ENCODE measurements at places on chromosomes 16 and 17.

DNA sequence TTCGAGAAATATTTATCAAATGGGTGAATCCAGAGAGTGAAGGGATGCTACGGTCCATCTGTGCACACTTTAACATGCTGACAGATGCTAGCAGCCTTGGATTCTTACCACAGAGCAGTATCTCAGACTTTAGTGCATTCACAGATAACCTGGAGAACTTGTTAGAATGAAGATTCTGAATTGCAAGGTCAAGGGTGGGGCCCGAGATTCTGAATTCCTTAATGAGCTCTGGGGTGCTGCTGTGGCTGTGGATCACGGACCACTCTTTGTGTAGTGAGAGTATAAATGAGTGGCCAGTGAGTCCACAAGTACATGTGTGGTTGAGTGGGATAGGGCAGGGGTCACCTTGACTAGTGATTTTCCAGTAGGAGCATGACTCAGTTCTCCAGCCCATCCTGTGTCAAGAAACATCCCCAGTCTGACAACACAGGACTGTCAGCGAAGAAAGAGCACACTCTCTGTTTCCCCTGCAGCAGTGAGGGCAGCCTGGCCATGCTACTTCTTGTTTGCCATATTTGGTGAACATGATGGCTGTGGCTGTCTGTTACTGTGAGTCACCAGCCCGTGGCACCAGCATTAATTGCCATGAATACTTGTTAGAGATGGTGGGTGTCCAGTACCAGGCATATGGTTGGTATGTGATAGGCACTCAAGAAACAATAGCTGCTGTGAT lies 13.0 kb upstream of the SALL1 start:
- no peaks in the 10 kb centered on the region for H3K4me1 ChIP-seq
- H3K27ac ChIP-seq = no peak overlapping the region
- no peak overlapping the region for H3K4me3 ChIP-seq
- DNase-seq = no peak

DNA sequence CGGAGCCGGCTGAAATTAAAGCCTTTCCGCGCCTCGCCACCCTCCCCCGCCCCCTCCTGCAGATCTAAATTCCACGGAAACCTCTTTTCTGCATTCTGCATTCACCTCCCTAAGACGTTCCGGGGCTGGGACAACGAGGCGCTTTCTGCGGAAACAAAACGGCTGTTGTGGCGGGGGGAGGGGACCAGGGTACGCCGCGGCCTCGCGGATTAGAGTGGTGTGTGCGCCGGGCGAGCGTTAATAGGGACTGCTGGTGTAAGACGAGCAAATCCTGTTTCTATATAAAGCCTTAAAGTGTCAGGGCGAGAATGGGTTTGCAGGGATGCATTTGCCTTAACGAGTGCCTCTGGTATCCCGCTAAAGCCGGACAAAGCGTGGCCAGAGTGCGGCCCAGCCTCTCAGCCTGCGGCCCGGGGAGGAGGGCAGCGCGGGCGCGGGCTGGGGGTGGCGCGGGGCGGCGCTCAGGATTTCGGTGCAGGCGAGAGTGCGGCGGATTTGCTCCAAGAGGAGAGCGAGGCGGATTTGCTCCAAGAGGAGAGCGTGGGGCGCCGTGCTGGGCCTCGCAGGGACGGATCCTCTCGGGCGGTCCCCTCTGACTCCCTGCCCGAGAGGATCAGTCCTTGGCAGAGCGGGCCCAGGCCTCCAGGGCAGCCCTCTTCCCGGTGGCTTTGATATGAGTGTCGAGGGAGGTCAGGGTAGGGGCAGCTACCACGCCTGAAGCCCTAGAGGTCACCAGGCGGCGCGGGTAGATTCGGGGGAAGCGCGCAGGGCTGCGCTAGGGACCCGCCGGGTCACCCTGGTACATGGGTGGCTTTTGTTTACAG lies 5.1 kb downstream of the BAHCC1 start:
- H3K36me3 ChIP-seq = no peaks in the 10 kb centered on the region
- peak overlapping the region; percentile 56 for H3K27ac ChIP-seq
- peaks cover 22% of the 10 kb centered on the region for H3K4me1 ChIP-seq
- peaks cover 21% of the 10 kb centered on the region for H3K27me3 ChIP-seq
- H3K4me3 ChIP-seq = peak overlapping the region; percentile 78

DNA sequence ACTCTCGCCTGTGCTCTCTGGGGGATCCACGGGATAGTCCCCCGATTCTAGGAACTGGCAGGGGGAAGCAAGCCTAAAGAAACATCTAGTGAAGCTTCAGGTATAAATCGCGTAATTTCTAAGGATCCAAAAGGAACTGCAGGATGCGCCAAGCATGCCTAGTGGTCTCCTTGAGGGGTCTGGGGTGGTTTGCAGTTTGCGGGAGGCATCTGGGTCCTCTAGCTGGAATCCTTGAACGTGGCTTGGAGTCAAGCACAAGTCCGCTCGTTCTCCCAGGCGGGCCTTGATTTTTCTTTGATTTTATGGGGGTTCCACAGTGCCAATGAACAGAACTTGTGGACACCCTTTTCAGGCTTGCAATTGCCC lies 1000.5 kb downstream of the KCNJ18 start:
- H3K4me3 ChIP-seq = no peak overlapping the region
- H3K27ac ChIP-seq = no peak overlapping the region
- no peak for DNase-seq
- H3K4me1 ChIP-seq = no peaks in the 10 kb centered on the region
- no peaks in the 10 kb centered on the region for H3K36me3 ChIP-seq
- H3K27me3 ChIP-seq = no peaks in the 10 kb centered on the region

- DNase-seq = no peak
- H3K36me3 ChIP-seq = no peaks in the 10 kb centered on the region
- H3K4me1 ChIP-seq = no peaks in the 10 kb centered on the region
- H3K27ac ChIP-seq = no peak overlapping the region
- H3K4me3 ChIP-seq = no peak overlapping the region
Measured at GRCh38 chr17:13154930-13155329, 137.1 kb upstream of the ELAC2 start.

GRCh38 chr16:81390840-81391239 lies 53.8 kb upstream of the CMIP start:
- H3K4me1 ChIP-seq = no peaks in the 10 kb centered on the region
- no peak overlapping the region for H3K27ac ChIP-seq
- DNase-seq = no peak
- no peaks in the 10 kb centered on the region for H3K27me3 ChIP-seq
- H3K4me3 ChIP-seq = no peak overlapping the region
- H3K36me3 ChIP-seq = peaks cover 25% of the 10 kb centered on the region

DNA sequence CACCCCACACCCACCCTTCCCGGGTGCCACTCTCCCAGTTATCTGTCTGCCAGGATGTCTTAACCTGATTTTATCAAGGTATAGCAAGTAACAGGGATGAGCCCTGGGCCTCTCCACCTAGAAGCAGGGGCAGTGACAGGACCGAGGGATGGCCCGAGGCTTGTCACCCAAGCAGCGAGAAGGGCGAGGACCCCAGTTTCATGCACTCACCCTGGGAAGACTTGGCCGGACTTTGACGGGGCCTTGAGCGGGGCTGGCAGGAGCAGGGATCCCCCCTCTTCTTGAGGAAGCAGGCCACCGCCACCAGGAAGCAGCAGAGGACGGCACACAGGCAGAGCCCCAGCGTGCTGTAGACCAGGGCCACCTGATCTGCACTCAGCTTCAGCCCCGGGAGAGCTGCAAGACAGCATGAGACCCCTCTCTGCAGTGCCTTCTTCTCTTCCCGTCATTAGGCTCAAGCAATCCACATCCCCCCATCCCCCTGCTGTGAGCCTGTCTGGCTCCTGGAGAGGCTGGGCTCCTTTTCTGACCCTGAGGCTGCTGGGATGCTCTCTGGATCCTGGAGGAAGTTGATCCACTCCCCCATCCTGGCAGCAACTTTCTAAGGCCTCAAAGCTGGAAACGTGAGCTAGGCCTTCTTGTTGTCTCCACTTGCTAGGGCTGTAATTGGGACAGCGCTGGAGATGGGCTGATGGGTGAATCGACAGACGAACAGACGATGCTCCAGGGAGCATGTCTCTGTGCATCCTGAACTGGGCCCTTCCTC lies 31.6 kb downstream of the TNFRSF13B start:
- DNase-seq = no peak
- H3K27me3 ChIP-seq = no peaks in the 10 kb centered on the region
- no peak overlapping the region for H3K27ac ChIP-seq
- no peak overlapping the region for H3K4me3 ChIP-seq
- peaks cover 39% of the 10 kb centered on the region for H3K4me1 ChIP-seq
- H3K36me3 ChIP-seq = peaks cover 86% of the 10 kb centered on the region

DNA sequence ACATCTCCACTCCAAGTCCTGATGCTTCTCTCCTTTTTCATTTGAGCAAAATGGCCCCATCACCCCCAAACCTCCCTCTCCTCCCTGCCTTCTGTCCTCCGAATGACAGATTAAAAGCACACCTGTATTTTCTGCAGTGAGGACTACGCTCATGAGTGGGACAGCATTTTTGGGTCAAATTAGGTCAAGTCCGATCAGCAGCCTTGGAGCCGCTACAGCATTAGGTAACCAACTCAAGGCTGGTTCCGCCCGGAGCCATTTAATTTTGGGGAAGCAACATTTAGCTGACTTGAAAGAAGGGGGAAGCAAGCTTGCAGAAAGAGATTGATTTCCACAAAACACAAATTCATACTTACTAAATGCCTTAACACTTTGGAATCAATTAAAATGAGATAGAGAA lies 324.1 kb upstream of the CDH5 start:
- H3K36me3 ChIP-seq = no peaks in the 10 kb centered on the region
- H3K27ac ChIP-seq = no peak overlapping the region
- H3K4me3 ChIP-seq = no peak overlapping the region
- H3K27me3 ChIP-seq = no peaks in the 10 kb centered on the region
- no peak for DNase-seq

- no peak for DNase-seq
- no peaks in the 10 kb centered on the region for H3K36me3 ChIP-seq
- H3K4me3 ChIP-seq = no peak overlapping the region
- no peak overlapping the region for H3K27ac ChIP-seq
- peaks cover 2% of the 10 kb centered on the region for H3K27me3 ChIP-seq
- peaks cover 8% of the 10 kb centered on the region for H3K4me1 ChIP-seq
Measured at GRCh38 chr16:4113358-4114256, 2.6 kb downstream of the ADCY9 start.

All from activated B cell treated with CpG ODN at 0.5 μM for 24 hours (primary cell).